Eye (tissue), 1 donor: ENCODE measurements at places on chromosomes 4 and X.

GRCh38 chr4:122117743-122118142, 34.4 kb upstream of the BLTP1 start:
- DNase-seq = no peak

DNA sequence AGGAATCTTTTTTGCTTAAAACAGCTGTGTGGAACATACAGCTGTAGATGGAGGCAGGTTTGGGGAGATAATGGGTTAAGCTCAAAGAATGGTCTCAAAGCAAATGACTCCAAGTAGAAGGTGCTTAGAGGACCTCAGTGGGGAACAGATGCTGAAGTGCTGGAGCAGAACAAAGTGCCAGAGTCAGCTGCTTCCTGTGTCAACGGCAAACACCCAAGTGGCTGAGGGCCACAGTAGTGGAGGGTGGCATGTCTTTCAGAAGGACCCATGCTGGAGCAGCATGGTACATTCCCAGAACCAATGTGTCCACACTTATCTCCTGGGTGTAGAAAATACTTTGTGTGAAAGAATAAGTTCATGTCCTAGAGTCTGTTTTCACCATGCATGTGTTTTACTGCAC, 197.5 kb downstream of the CCNG2 start:
- DNase-seq = peak; percentile 33

- no peak for DNase-seq
Observed at GRCh38 chr4:158906073-158906472, 137.2 kb downstream of the FNIP2 start.

GRCh38 chrX:153641627-153642026, 5.4 kb upstream of the DUSP9 start:
- DNase-seq = no peak

DNA sequence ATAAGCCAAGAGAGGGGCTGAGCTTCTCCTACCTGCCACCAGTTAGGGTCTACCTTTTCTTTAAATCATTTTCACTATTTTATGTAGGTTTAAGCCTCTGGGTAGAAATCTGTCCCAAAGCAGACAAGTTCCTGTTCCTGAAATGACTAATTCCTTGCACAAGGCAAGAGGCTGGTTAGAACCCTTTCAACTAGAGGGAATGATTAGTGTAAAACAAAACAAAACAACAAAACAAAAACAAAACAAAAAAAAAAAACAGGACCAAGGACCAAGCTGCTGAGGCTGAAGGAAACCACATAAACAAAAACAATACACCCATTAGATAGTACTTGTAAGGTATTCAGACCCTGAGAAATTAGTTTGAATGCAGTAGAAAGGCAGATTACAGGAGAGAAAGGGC, 62.7 kb downstream of the MAML3 start:
- DNase-seq = no peak

DNA sequence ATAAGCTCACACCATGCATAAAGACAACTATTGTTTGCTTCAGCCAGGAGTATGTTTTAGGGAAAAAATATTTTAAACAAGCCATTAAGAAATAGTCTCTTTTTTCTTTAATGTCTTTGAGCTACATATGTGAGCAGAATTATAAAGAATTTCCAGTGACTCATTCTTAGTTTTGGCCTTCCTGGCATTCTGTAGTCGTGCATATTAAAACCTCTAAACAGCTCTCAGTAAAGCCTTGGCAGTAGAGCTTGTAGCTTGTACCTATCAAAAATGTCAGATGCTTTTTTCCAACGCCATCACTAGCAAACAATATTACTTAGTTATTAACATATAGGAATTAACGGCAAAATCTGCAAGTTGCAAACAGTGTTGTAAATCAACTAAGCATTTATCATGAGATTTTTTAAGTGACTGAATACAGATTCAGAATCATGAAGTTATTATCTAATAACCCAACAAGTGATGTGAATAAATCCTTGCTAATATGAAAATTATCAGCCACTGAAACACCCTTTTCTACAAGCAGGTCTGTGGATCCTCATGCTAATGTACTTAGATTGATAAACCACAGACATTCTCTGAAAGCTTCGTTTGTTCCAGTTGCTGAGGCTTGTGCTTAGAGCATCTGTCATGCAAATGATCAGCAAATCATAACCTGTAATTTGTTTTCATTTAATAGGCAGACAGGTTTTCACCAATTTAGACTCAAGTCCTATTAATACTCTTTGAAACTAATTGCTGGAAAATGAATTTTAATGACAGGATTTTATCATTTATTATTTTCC, 412.0 kb upstream of the ATOH1 start:
- DNase-seq = peak; percentile 5

GRCh38 chrX:85963736-85964135, 83.6 kb downstream of the CHM start:
- no peak for DNase-seq

- DNase-seq = no peak
Observed at GRCh38 chrX:153465691-153466380, 4.5 kb downstream of the HAUS7 start.

DNA sequence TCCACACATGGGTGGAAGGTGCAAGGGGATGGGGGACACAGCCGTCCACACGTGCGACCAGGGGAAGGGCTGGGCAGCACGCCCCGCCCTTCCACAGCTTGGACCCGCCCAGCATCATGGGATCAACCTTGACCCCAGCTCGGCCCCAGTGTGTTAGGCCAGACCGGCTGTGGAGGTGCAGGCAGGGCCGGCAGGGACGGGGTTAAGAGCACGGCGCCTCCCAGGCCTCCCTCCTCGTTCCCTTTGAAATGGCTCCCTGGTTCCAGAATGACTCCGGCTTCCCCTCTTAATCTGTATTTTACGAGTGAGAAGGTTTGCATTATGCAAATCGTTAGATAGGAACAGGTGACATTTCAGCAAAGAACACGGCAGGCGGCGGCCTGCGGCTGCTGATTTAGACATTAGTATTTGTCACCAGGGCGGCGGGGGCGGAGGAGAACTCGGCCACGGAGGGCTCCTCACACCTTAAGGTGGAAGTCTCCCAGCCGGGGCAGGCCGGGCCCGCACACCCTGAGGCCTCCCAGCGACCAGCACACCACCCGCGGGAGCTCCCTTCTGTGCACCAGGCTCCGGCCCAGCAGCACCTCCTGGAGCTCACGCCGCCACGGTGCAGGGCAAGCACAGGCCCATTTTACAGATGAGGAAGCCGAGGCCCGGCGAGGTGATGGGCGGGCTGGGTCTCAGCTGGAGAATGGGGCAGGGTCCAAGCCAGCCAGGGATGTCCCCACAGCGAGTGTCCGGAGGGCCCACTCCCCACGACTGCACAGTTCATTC, 116.1 kb downstream of the FAM53A start:
- no peak for DNase-seq

GRCh38 chr4:159145992-159146330, 43.1 kb downstream of the RAPGEF2 start:
- DNase-seq = no peak

DNA sequence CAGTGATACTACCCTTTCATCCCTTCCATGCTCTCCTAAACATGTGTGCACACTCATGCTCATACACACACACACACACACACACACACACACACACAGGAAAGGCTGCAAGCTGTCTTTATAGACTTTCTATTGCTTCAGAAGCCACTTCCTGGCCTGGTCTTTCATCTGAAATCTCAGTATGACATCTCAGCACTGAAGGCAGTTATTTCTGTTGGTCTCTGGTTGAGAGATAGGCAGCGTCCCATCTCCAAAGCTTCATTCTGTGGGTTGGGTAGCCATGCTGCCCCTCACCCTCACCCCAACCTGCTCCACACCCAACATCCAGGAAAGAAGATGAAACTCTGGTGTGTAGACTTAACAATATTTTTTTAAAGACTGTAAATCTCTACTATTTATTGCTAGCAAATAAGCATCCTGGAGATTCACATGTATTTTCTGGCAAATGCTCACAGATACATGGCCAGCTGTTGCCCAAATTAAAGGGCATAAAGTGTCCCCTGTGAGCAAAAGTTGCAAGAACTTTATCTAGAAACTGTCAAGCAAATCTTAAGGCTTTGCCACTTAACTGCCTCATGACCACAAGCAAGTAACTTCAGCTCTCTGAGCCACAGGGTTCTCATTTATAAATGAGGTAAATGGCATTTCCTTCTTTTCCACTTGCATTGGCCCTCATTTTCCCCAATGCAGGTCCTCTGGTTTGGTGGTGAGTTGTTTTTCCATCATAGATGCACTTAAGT, 189.8 kb upstream of the AFF2 start:
- DNase-seq = no peak

DNA sequence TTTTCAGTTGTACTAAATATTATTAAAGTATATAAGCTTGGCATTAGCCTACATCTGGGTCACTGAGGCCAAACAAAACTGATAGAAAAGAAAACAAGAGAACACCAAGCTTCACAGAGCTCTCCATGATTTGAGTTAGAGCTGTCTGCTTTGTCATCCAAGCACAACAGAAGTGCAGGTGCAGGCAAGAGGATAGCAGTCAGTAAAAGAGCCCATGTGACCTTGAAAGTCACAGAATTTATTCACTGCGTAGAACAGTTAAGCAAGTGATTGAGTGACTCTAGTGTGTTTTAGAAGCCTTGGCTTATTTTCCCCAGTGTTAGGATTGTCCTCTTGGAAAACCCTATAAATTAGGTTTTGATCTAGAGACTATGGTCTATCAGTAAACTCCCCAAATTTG, 49.4 kb upstream of the PRDM5 start:
- no peak for DNase-seq

GRCh38 chr4:8355864-8356565, 84.5 kb downstream of the ACOX3 start:
- no peak for DNase-seq

DNA sequence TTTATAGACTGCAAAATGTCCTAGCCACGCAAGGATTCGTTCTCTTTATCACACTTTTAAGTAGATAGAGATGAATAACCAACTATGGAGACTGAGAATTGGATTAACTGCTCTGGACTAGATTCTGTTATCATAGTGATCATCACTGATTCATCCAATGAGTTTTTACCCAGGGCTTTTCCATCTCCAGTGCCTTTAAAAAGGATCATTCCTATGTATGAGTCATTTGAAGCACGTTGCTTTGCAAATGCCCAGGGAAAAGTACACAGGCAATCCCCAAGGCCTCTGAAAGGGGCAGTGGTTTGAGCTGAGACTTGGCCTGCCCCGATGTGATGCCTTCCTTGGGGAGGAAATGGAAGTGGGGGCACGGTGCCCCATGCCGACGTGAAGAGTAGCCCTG, 122.7 kb upstream of the PSAPL1 start:
- no peak for DNase-seq

- DNase-seq = no peak
Observed at GRCh38 chr4:112680996-112681395, 44.1 kb downstream of the LARP7 start.

DNA sequence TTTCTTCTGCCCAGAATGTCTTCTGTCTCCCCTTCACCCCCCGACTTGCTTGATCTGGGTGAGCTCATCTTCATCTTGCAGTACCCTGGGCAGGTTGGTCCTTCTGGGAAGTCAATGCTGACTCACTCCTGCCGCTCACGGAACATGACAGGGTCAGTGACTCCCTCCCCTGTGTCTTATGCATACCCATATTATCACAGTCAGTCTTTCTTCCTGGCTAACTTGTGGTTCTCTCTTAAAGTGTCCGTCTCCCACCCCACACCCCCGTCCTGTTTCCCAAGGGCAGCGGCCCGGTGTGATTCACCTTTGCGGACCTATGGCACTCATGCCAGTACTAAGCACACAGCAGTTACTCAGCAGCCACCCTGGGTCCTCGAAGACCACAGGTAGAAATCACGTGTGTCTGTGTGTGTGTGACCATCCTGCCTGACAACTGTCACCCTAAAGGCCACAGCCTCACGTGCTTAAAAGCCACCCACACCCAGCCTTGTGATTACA, 17.7 kb downstream of the IQSEC2 start:
- no peak for DNase-seq

DNA sequence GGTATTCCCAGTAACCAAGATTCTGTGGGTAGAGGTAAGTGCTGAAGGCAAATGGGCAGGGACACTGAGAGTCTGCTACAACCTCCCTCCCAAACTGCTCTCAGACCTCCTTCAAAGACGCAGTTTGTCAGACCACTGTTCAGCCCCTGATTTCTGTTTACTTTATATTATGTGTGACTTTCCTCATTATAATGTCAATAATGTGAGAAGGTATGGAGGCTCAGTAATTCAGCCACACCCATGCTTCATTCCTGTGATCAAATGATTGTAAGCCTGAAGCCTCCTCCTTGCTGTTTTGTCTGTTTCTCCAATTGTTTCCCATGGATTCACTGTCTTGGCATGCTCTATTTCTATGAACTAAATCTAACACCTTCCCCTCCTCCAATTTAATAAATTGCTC, 75.6 kb downstream of the SYTL5 start:
- no peak for DNase-seq

DNA sequence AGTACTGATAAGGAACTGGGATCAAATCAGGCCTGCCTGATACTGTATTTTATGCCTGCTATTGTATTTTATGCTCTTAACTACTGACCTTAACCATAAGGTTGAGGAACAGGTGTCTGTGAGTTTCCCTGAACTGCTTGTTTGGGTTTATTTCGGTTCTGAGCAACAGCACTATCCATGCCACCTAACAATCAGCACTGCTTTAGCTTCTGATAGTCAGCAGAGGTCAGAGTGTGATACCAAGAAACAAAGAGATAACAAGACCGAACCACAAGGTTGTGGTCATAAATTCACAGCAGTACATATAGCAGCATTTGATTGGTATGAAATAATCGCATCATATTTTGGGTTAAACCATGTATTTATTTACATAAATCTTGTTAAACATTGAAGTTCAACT, 362.2 kb downstream of the FGF13 start:
- no peak for DNase-seq
